SIG-M5 (cell line): ENCODE measurements at places on chromosomes 5 and 9.

DNA sequence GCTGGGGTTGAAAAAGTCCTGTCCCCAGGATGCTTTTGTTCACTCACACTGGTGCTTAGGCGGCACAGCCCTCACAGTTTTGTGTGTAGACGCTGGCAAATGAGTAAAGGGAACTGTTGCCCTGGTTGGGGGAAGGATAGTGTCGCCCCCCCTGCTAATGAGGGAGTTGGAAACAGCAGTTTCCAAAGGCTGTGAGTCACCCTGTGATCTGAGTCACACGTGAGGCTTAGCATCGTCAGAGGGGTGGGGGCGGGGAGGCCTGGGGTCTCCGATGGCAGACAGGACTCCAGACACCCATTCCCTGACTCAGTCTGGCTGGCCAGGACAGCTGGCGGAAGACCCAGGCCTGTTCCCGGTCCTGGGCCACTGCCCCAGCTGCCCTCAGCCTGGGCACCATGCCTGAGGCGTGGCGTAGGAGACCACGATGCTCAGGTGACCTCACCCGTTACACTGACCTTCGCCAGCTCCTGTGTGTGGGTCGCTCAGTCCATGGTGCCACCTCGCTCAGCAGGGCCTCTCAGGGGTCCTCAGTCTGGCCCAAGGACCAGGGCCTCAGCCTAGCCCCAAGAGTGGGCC is 2.9 kb downstream of the DNAJB5 start:
- no peak for DNase-seq

DNA sequence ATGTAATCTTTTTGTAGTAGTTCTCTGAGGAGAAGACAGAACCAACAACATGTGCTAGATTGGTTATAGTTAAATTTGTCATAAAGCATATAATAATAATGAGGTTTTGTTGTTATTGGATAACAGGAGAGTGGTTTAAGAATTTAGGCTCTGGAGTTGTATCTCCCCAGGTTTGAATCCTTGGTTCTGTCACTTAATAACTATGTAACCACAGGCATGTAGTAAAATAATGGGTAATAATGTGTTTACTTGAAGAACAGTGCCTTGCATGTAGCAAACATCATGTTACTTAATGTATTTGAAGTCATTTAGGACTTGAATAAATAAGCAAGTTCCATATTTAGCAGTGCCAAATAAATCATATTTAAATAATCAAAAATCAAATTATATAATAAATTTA is 55.8 kb downstream of the NSD1 start:
- no peak for DNase-seq

GRCh38 chr9:12775679-12776512 is 1.1 kb downstream of the LURAP1L start:
- no peak for DNase-seq

DNA sequence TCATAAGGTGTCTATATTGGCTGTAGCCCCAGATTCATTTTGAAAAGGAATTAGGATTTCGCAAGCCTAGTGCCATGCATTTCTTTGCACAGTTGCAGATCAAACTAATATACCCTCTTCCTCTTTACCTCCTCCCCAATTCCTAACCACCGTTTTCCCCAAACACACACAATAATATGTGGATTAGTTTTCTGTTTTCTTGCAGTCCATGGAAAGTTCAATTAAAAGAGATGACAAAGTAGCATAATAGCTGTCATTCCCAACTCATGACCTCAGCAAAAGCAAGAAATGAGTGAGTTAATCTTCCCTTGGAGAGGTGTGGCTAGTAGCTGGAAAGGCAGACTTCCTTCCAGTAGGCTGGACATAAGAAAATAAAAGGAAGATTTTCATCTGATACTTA is 349.1 kb downstream of the TMEM232 start:
- no peak for DNase-seq

DNA sequence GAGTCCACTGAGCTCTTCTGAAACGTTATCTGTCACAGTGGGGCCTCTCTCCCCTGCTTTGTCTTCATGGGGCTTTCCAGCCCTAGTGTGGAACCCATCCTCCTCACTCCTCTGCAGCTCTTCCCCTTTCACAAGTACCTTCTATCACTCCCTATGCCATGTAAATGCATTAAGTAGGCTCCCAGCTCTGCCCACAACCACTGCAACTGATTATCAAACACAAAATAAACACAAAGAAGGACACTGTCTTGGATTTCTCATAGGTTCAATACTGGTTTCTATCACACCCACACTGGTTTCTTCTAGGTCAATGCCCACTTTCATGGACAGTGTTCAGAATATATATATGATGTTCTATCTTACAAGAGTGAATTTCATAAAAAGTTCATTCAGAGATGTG is 139.4 kb downstream of the GNAQ start:
- no peak for DNase-seq

DNA sequence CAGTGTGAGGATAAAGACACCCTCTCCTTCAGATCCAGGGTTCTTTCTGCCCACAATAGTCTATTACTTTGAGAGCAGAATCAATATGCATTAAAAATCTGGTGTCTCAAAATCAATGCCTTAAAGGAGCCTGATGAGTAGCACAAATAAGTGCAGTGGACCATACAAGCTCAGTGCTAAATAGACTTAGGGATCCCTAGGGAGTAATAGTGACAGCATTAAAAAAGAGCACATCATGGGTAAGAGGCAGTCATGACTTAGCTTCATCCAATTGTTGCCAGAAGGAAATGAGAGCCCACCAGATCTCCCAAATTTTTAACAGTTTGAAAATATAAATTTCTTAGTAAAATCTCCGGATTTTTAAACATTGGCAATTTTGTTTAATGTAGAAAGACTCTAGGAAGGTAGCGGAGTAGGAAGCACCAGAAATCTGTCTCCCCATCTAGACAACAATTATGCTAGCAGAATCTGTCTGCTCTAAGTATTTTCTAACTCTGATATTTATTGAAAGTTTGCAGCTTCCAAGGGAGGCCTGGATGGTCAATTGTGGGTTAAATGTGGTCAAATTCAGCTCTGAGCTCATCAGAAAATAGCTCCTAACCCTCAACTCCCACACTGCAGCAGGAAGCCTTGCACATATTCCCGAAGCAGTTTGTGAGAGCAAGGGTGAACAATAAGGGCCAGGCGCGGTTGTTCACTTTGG is 443.9 kb downstream of the TLE1 start:
- no peak for DNase-seq

DNA sequence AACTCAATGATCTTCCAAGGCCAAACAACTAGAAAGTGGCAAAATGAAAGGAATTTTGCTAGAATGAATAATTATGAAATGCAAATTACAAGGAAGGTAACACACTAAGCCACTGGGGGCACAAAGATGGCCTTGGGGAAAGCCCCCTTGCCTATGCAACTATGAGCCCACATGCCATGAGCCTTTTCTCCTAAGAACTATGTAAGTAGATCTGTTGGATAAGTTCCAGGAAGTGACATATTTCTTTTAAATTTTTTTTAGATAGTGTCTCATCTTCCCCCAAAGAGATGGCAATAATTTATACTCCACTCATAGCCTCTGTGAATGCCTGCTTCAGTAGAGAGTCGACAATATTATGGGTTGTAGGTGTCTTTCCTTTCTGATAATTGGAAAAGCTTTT is 257.8 kb downstream of the AUH start:
- DNase-seq = no peak

GRCh38 chr5:50576265-50576664 is 90.2 kb upstream of the PARP8 start:
- no peak for DNase-seq

DNA sequence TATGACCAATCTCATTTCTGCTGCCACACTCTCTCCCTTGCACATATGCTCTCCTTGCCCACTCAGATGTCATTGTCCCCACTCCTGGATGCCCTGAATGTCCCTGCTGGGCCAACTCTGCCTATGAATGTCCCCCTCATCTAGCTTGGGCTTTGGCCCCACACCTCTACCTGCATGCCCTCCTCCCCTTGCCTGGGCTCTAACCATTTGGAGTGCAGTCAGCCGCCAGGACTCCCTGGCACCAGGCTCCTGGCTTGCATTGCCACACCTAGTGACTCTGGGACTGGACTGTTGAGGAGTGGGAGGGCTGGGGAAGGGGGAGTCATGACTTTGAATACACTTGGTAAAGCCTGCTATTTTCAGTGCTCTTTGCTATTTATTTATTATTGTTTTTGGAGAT is 41.6 kb upstream of the POMT1 start:
- DNase-seq = no peak

DNA sequence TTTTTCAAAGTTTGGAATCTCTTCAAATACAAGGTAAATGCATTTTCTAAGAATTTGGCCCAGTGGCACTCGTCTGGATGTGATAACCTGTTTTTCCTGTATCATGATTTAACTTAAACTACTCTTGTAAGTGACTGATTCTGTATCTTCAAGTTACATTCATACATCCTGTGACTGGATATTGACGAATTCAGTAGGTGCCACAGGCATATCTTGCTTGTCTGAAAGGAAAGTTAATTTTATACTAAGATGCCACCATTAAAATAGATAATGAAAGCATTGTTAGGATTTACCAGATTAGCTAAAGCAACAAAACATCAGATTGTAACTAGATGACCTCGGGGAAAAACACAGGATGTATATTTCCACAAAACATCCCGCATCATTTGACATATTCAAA is 175.3 kb upstream of the ZNF608 start:
- no peak for DNase-seq

DNA sequence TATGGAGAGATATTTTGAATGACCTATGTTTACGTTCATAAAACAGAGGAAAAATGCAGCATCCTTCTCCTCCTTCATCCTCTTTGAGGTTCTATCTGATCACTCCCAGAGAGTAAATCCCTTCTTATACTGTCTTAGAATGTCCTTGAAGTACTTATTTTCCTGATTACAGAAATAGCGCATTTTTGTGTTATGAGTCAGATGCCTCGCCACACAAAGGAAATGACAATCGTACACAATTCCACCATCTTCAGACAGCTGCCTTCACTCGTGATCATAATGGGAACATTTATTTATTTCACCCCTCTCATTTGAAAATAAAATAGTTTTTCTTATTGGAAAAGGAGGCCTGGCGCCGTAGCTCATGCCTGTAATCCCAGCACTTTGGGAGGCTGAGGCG is 2.4 kb upstream of the GLT6D1 start:
- DNase-seq = no peak

DNA sequence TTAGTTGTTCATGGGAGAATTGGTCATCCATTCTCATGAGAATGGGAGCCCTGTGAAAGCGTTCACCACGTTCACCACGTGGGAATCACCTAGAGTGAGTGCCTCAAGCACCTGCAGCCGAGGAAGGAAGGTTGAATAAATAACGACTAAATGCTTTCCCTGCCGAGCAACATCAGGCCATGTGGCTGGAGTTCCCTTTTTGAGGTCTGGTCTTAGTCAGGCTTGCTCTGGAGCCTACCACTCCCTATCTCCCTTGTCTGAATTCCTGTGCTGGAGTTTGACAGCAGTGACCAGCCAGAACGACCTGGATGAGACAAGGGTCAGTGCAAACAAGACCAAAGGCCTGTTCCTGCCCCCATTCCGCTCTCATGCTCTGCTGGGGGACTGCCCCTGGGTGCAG is 28.5 kb downstream of the KCNMB1 start:
- peak; percentile 30 for DNase-seq

DNA sequence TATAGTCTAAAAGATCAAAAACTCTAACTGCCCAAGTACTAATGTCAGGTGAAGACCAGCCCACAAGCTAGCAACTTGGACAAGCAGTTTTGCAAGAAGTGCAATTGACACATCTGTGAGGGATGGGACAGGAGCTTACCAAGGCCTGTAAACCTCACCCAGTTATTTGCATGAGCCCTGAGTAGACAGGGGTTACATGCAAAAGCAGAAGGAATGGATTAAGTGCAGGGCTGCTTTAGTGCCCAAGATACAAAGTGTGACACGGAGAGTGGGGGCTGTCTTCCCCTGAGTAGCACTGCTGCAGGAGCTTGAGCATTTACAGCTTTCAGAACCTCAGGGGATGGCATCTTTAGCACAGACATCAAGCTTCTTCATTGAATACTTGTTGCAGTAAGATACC is 286.7 kb downstream of the ELAVL2 start:
- no peak for DNase-seq

- no peak for DNase-seq
Observed at GRCh38 chr9:99189887-99190596, 31.7 kb downstream of the ALG2 start.

- no peak for DNase-seq
Observed at GRCh38 chr9:88355166-88355565, 33.1 kb upstream of the SPIN1 start.

GRCh38 chr5:151721812-151722391 is 35.2 kb upstream of the SPARC start:
- DNase-seq = no peak

DNA sequence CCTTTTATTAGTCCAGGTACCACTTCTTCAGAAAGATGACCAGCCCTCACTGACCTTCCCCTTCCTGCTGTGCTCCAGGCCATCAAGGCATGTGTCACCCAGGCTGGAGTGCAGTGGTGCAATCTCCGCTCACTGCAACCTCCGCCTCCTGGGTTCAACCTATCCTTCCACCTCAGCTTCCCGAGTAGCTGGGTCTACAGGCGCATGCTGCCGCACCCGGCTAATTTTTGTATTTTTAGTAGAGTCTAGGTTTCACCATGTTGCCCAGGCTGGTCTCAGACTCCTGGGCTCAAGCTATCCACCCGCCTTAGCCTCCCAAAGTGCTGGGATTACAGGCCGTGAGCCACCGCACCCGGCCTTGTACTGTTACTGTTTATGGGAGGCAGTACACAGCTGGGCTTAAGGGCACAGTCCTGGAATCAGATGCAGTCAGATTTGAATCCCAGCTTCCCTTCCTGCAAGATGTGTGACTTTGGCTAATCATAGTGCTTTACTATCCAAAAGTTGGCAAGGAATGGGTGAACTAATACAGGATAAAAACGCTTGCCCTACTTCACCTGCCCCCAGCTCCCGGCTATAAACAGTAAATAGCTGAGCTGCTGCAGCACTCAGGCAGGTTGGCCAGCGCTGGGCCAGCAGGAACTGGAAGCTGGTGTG is 483 bp upstream of the EIF4EBP3 start:
- no peak for DNase-seq

DNA sequence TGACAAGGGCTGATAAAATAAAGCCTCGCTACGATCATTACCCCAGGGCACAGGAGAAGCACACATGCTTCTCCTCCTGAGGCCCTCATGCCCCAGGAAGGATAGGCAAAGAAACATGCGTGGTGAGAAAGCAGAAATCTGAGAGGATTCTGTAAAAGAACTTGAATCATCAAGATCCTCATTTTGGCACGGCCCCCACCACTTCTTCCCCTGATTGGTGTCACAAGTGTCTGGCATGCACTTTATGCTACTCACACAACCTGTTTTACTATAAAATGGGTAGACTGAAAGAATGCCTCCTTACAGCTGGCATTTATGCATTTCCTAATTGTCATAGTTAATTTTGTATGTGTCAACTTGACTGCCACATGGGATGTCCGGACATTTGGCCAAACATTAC is 32.1 kb downstream of the PCA3 start:
- DNase-seq = no peak
